ENCODE measurements at places on chromosomes 4 and X.

DNA sequence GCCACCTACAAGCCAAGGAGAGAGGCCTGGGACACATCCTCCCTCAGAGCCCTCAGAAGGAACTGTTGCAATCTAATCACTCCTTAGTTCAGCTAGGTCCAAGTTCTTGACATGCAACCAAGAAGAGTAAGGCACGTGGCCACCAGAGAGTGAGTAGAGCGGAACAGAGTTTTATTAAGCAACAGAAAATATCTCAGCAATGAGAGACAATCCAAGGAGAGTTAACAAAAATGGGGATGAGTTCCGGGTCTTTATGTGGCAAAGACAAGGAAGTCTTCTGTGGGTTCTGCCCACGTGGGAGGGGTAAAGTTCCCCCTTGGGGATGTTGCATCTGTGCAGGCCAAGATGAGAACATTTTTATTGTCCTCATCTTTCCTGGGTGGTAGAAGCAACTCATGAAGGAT is 38.5 kb upstream of the PROM1 start:
- no peak for DNase-seq

DNA sequence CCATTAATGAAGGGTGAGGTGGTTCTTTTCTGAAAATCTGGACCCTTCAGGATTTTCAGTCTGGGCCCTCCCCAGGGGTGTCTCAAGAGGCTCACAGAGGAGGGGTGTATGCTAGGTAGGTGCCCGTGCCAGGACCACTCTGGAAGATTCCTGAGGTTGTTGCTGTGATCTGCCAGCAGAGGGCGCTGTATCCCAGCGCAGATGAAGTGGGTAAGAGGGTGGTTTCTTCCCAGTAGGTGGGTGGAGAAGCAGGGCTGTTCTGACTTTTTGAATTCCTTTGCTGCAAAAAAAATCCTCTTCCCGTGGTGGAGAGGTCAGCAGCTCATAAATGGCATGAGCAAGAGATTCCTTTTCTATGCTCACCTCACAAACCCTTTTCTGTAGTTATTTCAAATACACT is 51.1 kb downstream of the SCML1 start:
- peak; percentile 44 for DNase-seq

DNA sequence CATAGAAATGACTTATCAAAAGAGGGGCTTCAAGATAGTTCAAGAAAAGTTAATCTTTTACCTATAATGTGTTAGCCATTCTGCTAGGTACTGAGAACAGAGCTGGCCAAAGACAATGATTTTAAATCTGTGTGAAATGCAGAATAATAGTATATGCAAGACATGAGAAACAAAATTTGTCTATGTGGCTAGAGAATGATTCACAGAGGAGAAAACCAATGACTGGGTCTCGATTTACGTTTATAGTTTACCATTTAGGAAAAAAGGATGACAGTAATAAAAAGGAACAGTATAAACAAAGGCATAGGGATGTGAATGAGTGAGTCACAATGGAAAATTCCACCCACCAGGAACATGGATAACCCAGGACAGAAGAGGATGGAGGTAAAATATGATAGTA is 31.9 kb downstream of the NPFFR2 start:
- DNase-seq: no peak

DNA sequence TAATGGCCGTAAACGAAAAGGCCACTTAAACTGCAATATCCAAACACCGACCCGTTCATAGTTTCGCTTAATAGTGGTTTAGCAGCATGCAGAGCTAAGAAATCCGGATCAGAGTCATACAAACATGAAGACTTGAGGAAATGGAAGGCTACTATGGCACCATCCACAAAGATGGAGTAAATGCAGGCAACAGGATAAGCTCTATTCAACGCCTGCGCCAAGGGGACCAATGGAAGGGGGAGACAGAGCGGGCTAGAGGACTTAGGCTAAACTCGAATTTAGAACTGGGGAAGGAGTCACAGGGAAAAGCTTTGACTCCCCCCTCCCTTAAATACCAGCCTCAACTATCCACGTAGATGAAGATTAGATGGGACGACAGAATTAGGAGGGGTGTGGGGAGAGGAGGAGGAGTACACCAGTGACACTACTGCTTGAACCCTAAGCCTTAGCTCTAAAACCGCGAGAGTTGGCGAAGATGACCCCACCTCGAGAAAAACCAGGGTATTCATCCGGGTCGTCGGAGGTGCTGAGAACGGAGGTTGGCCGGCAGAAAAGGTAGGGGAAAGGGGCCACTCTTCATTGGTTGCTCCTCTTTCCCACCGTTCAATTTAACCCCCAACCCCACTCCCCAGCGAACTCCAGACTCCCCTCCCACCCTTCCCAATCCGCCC is 3.5 kb downstream of the HUWE1 start:
- DNase-seq: no peak

DNA sequence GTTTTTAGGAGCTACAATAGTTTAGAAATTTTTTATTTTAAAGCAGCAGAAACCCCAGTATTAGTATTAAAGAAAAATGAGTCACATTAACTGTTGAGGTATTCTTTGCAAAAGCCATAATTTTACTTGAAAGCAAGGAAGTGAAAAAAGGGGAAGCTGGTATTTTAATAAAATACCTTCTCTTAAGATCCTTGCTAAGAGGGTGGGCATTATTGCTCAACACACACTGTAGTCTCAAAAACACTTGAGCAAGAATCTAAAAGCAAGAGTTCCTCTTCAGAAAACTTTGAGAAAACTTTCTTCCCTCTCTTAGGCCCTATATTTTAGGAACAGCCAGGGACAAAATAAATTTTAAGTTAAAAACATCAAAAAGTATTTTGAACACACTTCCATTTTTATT is 259.4 kb upstream of the DIAPH2 start:
- no peak for DNase-seq

Data from GM12892 (cell line).